ENCODE measurements at places on chromosomes 13 and 19.

DNA sequence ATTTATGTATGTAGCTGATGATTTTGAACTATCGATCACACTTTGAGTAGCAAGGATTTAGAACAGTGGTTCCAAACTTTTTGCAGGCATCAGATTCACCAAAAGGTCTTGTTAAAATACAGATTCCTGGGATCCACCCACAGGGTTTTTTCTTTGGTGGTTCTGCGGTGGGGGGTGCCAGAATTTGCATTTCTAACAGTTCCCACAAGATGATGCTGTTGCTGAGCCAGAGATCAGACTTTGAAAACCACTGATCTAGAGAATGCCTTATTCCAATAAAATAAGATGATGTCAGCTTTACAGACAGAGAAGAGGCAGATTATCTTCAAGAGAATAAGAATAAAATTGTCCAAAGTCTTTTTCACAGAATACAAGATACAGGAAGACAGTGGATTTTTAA is 80.9 kb upstream of the SHISA2 start:
- no peak for DNase-seq

DNA sequence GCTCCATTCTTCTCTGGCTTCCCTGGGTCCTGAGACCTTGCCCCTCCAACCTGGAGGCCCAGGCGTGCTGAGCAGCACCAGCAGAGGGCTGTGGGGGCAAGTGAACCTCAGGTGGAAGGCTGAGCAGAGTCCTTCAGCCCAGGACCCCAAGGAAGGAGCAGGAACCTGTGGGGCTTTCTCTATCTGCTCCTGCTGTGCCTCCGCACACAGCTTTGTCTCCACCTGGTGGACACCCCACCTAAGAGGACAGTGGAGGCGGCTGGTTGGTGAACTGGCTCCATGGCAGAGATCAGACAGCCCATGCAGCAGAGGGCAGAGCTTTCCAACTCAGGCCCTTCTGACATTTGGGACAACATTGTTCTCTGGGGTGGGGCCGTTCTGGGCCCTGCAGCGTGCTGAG is 19.7 kb downstream of the ZFR2 start:
- peak; percentile 61 for DNase-seq

GRCh38 chr13:23018143-23018542 is 162.6 kb upstream of the SGCG start:
- DNase-seq = no peak

DNA sequence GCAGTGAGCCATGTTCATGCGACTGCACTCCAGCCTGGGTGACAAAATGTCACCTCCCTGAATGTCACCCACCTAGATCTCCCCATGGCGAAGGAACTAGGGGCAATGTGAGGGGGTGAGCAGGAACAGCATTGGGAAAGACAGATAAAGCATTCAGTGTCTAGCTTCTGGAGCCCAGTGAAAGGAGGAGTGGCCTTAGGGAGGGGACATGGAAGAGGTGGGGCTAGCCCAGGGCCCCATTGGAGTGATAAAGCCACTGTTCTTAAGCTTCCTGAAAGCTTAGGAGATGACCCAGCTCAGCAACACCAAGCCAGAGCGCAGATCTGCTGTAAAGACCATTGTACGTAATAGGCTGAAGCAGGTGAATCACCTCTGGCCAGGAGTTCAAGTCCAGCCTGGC is 13.0 kb upstream of the KCNN1 start:
- DNase-seq = no peak

- DNase-seq = no peak
These were observed 34.9 kb downstream of the KDM4B start for GRCh38 chr19:5003781-5004180.

GRCh38 chr13:75492389-75492788 is 10.4 kb upstream of the TBC1D4 start:
- no peak for DNase-seq

- no peak for DNase-seq
These were observed 96.2 kb upstream of the RNF113B start for GRCh38 chr13:98273067-98273823.

DNA sequence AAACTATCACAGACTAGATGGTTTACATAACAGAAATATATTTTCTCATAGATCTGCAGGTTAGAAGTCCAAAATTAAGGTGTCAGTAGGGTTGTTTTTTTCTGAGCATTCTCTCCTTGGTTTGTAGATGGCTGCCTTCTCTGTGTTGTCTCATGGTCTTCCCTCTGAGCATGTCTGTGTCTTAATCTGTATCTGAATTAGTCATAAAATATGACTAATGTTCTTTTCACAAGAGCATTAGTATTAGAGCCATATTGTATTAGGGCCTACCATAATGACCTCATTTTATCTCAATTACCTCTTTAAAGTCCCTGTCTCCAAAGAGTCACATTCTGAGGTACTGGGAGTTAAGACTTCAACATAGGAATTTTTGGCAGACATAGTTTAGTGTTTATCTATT is 77.2 kb upstream of the OBI1 start:
- no peak for DNase-seq
